Fibroblast of villous mesenchyme (primary cell): ENCODE measurements at places on chromosomes 2 and 18. TPM values are rescaled to one million over a fixed set of nuclear protein-coding genes. Genes with fewer than 3 reads are reported as not detected.

Gene ALPG
- not detected in 2 replicates for total RNA-seq

Gene TAF1B
- total RNA-seq = 29.8 and 39.3 TPM in 2 replicates

Gene IL36B
- not detected in 2 replicates for total RNA-seq

Gene TUBA3E
- not detected in 2 replicates for total RNA-seq

Gene CCBE1
- 7.4 and 10.4 TPM in 2 replicates for total RNA-seq

Gene MITD1
- 19.0 and 23.3 TPM in 2 replicates for total RNA-seq

Gene RAB17
- 0.43 and 0.64 TPM in 2 replicates for total RNA-seq

Gene TPO
- not detected in 2 replicates for total RNA-seq

Gene INHA
- 0.43 and 0.64 TPM in 2 replicates for total RNA-seq

Gene EGR4
- total RNA-seq = not detected in 2 replicates

Gene ARHGAP15
- total RNA-seq = 0.43 TPM in 1 of 2 replicates, not detected in the other

Gene KIF1A
- not detected in 2 replicates for total RNA-seq

Gene CXCR4
- total RNA-seq = not detected in 2 replicates

Gene TXNDC2
- under 0.01 TPM in 1 of 2 replicates, not detected in the other for total RNA-seq

Gene SPC25
- total RNA-seq = 2.9 and 7.3 TPM in 2 replicates

Gene IL36RN
- total RNA-seq = not detected in 2 replicates

Gene DSG1
- not detected in 2 replicates for total RNA-seq

Gene HOXD13
- 0.43 TPM in 1 of 2 replicates, not detected in the other for total RNA-seq

Gene UGT1A10
- total RNA-seq = not detected in 2 replicates

Gene MYL12B
- total RNA-seq = 330 and 426 TPM in 2 replicates

Gene NYAP2
- total RNA-seq = not detected in 2 replicates

Gene C2orf49
- 12.9 and 23.7 TPM in 2 replicates for total RNA-seq

Gene STK17B
- total RNA-seq = 43.6 and 44.1 TPM in 2 replicates

Gene TEX44
- total RNA-seq = not detected in 2 replicates

Gene RAB31
- total RNA-seq = 34.5 and 48.6 TPM in 2 replicates

Gene AMER3
- not detected in 2 replicates for total RNA-seq

Gene PRADC1
- 14.2 and 18.1 TPM in 2 replicates for total RNA-seq

Gene DSG3
- total RNA-seq = under 0.01 TPM in 2 replicates

Gene GKN2
- total RNA-seq = not detected in 2 replicates

Gene SERPINB5
- not detected in 2 replicates for total RNA-seq

Gene RAX
- not detected in 2 replicates for total RNA-seq

Gene SLC11A1
- total RNA-seq = under 0.01 and 0.43 TPM in 2 replicates

Gene PLB1
- total RNA-seq = 0.32 and 3.0 TPM in 2 replicates

Gene TMEM37
- total RNA-seq = 0.64 and 1.3 TPM in 2 replicates

Gene FAP
- 207 and 223 TPM in 2 replicates for total RNA-seq

Gene UGT1A3
- total RNA-seq = not detected in 2 replicates
